ENCODE measurements at places on chromosomes 4 and X.
A peak's percentile ranks its signal among the peaks of the same experiment; 100 is the strongest.

GRCh38 chr4:40183615-40184411, 13.0 kb upstream of the RHOH start:
- DNase-seq, result no peak

DNA sequence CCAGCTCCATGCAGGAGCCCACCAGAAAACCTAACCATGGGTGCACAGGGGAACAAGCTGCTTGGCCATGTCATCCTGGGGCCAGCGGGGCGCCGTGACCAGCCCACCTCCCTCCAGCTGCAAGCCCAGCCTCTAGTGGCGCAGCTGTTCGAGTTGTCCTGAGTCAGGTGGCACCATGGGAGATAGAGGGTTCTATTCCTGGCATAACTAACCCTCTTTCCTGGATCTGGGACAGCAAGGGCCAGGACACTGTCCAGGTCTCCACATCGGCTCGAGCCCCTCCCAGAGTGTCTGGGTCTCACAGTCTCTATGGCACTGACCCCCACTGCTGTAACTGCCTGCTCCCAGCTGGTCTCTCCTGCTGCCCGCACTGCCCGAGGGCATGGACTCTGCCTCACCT, 16.7 kb downstream of the ABLIM2 start:
- no peak for DNase-seq

DNA sequence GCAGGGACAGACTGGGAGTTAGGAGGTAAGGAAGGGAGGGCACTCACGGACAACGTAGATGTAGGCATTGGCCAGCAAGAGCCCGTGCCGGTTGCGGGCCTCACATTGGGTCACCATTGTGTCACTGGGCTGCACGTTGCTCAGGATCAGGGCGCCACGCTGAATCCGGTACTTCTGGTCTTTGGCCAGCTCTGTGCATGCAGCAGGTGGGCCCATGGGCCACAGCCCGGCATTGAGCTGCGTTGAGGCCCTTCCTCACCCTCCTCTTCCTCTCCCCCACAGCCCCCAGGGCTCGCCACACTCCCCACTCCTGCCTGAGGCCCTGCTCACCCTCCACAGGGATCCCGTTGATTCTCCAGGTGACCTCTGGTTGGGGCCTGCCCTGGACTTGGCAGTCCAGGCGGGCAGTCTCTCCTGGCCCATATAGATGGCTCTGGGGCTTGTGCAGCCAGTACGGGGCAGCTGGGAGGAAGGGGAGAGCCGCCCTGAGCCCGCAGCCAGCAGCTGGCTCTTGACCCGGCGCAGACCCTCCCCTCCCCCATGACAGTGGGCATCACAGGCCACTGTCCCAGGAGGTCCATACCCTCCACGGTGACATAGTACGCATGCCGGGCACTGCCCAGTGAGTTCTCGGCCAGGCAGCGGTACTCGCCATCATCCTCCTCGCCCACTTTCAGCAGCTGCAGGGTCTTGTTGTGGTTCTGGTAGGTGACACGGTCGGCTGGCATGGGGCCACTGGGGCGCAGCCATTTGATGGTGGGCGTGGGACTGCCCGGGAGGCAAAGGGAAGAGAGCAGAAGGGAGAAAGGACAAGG, 16.3 kb downstream of the L1CAM start:
- no peak for DNase-seq

DNA sequence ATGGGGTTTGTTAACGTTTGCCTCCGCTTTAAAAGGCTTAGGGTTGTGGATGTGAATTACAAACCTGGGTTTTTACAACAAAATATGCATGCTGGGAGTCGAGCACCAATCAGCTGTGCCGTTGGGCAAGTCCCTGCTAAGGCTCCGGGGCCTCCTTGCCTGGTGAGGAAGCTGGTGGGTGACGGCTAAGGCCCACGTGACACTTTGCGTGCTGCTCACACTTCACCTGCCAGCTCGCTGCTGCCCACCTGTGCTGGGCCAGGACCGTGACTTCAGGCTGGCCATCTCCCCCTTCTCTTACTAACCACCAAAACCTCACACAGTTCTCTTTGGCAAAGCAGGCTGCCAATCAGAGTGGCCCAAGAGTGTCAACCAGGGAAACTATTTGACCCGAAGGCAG, 178.3 kb downstream of the AFAP1 start:
- DNase-seq, result no peak

- no peak for DNase-seq
Observed at GRCh38 chr4:81486502-81486901, 14.8 kb upstream of the RASGEF1B start.

DNA sequence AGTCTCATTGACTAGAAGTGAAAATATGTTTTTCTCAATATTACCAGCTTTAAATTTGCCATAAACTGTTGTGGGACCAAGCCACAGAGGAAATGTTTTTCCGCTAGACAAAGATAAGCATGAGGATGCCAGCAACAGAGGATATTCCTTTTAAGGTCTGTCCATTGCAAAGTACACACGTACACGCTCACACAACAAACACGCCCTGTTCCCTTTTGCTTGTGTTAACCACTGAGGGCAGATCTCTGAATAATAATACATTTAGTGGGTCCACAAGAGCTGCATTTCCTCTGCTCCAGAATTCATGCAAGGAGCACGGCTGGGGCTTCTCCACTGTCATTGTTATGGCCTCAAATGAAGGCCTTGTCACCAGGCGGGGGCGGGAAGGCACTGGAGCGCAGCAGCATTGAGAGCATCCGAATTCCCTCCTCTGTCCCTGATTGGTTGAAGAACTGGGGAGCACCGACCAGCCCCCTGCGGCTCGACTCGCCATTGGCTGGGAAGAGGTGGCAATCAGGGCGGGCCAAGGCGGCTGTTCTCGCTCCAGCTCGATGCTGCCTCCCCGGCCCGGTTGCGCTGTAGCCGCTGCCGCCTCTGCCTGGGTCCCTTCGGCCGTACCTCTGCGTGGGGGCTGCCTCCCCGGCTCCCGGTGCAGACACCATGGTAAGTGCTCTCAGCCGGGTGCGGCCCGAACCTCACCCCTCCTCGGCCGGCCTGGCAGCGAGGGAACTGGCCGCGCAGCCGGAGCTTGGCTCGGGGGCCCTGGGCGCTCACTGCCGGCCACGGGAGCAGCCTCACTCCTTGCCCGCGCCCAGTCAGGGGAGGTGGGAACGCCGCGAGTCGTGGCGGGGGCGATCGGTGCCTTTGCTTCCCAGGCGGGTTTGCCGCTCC, at the start of gene GUCY1B1:
GUCY1B1 (plus strand) TSS at position 541 of the 891 bp plus-strand sequence; CDS start at position 661, 120 bp downstream.
- peak; percentile 24 for DNase-seq

DNA sequence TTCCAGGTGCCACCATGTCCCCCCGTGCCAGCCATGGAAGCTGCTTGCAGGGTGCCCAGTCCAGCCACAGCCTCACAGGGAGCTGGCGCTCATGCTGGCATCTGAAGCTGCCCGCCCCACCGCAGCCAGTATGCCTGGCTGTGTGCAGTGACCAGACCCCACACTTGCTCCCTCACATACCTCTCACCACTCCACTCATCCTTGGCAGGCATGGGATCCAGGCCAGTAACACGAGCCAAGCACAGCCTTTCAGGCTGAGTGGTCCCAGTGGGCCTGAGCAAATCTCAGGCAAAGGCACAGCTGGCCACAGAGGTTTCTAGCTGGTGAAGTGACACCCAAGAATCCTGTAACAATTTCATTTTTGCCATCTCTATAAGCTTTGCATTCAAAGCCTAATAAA, 48.4 kb upstream of the SEC24B start:
- DNase-seq, result no peak

GRCh38 chr4:81509822-81510221, 38.1 kb upstream of the RASGEF1B start:
- no peak for DNase-seq
